ENCODE measurements at places on chromosomes 1 and 21. TPM values are rescaled to one million over a fixed set of nuclear protein-coding genes. Genes with fewer than 3 reads are reported as not detected.
A peak's percentile ranks its signal among the peaks of the same experiment; 100 is the strongest.

DMRTA2 gene
- total RNA-seq = not detected

DNA sequence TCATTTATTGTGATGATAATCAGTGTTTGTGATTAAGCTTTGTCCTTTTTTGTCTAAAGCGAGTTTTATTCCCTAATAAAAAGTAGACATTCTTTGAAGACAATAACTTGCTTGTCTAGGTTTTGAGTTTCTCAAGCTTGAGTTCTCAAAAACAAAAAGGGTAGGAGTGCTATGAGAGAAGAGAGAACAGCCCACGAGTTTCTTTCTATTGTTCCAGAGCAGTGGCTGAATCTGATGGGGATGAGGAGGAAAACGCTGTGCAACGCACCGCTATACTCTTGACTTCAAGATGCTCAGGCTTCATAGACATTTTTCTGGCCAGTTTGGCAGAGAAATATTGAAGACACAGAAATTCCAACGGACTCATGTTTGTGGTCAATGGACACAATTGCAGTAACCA is 669.8 kb upstream of the B3GALT2 start:
- no peak overlapping the region for H3K27ac ChIP-seq
- DNase-seq = no peak
- no peaks in the 10 kb centered on the region for H3K27me3 ChIP-seq
- no peaks in the 10 kb centered on the region for H3K36me3 ChIP-seq

- H3K4me3 ChIP-seq = no peak overlapping the region
- peak overlapping the region; percentile 50 for H3K27ac ChIP-seq
- peaks cover 5% of the 10 kb centered on the region for H3K4me1 ChIP-seq
- DNase-seq = peak; percentile 88
Observed at GRCh38 chr1:115282807-115283208, 55.2 kb downstream of the NGF start.

DNA sequence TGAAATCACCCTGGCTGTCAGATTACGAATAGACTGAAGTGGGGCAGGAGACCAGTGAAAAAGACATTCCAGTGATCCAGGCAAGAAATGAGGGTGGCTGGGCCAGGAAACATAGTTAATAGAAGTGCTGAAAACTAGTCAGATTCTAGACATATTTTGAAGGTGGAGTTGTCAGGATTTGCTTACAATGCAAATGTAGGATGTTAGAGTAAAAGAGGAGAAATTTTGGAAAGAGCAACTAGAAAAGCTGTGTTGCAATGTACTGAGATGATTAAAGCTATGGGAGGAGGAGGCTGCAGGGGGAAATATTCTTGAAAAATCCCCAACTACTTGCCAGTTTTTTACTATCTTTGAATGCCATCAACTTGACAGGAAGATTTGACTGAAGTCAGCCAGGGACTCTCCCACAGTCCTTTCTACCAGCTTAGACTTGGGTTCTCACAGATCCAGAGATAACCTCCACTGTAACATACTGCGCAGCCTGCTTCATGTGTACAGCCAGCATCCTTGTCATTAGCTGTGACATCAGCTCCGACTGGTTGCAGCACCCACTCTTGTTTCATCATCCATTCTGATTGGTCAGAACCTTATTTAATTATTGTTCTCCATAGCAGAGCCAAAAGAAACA is 109.7 kb downstream of the TSEN15 start:
- no peaks in the 10 kb centered on the region for H3K36me3 ChIP-seq
- no peak overlapping the region for H3K4me3 ChIP-seq
- no peak overlapping the region for H3K27ac ChIP-seq
- H3K27me3 ChIP-seq = no peaks in the 10 kb centered on the region

DNA sequence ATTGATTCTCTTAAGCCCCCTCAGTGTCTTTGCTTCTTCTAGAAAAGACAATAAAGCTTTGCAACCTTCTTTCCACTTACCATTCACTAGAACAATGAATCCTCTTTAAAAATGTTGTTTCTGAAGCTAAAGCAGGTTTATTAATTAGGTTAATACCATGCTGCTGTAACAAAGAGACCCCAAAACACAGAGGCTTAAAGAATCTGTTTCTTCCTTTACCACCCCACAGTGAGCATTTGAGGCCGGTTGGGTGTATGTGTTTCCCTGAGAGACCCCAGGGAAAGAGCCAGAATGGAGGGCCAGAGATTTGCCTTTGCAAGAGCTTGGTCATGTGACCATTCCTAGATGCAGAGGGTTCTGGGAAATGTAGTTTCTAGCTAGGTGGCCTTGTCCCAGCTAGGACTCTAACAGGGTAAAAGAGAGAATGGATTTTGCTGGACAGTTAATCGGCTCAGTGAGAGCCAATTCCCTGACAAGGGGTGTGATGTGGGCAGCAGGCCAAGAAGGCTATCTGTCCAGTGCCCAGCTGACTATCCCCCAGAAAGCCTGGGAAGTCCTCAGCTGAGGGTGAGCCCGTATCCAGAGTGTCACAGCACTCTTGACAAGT is 191.8 kb upstream of the TMEM51 start:
- H3K4me3 ChIP-seq = no peak overlapping the region
- H3K4me1 ChIP-seq = no peaks in the 10 kb centered on the region
- H3K27ac ChIP-seq = no peak overlapping the region
- no peaks in the 10 kb centered on the region for H3K36me3 ChIP-seq

GRCh38 chr1:231869364-231869763 is 242.8 kb downstream of the DISC1 start:
- H3K4me3 ChIP-seq = no peak overlapping the region
- H3K4me1 ChIP-seq = peaks cover 3% of the 10 kb centered on the region
- no peaks in the 10 kb centered on the region for H3K36me3 ChIP-seq
- no peak for DNase-seq
- H3K27ac ChIP-seq = no peak overlapping the region
